Effector CD4-positive, alpha-beta T cell (primary cell): ENCODE measurements at places on chromosomes 13 and 19.

DNA sequence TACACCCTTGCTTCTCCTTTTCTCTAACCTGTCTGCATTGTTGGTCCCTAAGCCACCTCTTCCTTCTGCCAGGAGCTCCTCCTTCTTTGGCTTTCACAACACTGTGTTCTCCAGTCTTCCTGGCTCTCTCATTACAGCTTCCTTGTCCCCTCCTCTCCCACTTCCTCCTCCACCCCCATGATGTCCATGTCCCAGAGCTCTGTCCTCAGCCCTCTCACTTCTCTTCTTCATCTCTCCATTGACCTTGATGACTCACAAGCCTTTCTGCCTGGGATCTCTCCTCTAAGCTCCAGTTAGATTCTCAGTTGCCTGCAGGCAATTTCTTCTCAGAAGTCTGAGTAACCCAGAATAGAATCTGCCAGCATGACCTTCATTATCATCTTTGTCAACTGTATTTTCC lies 100.3 kb upstream of the WASF3 start:
- no peak for DNase-seq

DNA sequence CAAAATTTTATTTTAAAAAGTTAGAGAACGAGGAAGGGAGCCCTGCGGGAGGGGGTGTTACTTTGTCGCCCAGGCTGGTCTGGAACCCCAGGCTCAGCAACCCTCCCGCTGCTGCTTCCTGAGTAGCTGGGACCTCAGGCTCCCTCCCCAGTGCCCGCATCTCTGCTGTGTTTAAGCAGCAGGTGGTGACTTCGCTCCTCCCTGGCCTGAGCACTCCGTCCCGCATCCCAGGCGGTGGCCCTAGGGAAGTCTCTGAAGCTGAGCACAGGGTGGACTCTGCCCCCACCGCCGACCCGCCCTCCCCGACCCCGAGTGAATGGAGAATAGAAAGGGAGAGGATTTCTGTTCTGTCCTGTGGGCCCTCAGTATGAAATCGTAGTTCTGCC lies 30.5 kb downstream of the ZNF701 start:
- DNase-seq, result no peak

DNA sequence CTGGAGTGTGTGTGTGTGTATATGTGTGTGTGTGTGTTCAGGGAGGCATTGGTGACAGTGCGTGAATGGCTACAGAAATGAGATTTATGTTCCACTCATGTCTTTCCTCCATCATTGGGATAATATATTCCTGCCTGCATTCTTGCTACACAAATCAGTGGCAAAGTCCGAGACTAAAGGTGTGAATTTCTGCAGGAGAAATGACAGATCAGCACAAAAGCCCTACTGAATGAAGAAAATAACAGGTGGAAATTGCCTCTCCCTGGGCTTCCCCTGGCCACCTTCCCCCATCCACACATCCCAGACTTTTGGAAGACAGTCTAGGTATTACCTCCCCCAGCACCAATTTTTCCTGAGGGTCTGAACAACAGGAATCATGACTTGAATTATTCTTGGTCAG lies 10.1 kb downstream of the SIGLEC6 start:
- no peak for DNase-seq

DNA sequence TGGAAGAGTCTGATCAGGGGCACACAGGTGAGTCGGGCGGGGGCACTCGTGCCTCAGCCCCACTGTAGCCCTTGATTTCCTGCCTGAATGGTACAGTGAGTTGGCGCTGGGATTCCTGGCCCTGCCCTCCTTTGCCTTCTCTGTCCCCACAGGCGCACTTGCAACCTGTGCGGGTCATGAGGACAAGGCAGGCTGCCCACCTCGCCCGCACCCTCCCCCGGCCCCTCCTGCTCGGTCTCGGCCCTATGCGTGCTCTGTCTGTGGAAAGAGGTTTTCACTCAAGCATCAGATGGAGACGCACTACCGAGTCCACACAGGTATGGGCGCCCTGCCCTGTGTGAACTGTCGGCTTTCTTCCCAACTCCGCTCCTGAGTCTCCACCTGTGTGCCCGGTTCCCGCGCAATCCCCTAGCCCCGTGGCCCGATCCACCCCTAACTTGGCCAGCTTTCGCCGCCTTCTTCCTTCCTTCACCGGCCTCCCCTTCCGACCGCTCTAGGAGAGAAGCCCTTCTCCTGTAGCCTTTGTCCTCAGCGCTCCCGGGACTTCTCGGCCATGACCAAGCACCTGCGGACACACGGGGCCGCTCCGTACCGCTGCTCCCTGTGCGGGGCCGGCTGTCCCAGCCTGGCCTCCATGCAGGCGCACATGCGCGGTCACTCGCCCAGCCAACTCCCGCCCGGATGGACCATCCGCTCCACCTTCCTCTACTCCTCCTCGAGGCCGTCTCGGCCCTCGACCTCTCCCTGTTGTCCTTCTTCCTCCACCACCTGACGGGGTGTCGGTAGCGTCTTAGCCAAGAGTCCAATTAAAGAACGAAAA lies 1.6 kb upstream of the KMT2B start:
- no peak for DNase-seq

- no peak for DNase-seq
Observed at GRCh38 chr19:12918253-12918652, 840 bp downstream of the SYCE2 start.

DNA sequence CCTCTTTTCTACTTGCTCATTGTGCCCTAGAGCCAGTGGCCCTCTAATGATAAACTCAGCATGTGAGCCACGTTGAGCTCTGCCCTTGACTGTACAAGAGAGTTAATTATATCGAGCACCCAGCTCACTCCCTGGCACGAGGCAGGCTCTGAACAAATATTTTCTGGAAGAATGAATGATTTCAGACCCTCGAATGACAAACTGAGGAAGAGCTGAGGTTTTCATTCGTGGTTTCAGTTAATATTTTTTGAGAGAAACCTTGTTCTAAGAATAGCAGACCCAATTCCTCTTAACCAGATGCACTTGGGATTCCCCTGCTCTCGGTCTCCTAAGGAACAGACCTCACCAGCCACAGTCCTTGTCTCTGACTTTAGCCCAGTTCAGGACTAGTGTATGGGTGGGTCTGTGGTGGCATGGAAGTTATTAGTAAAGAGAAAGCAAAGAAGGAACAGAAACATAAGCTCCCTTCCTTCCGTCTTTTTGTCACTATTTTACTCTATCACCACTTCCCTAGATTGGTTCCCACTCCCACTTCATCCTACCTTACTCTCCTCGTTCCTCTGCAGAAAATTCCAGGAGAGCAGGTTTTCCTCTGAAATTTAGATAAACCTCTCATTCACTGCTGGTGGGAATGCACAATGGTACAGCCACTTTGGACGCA lies 22.1 kb upstream of the WDFY2 start:
- no peak for DNase-seq

DNA sequence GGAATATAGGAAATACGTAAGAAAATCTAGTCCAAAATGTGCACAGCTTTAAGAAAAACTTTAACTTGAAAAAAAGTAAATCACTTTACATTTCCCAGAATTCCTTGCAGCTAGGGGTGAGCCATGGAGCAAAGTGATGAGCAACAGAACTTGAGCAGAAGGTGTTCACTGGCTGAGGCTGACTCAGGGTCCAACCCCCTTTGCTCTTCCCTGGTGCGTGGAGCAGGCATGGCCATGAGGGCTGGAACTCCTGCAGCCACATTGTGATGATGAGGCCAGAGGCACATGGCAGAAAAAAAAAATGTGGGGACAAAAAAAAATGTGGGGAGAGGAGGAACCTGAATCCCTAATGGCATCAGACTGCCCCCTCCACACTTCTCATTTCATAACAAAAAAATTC lies 9.9 kb upstream of the PLA2G4C start:
- DNase-seq, result no peak

DNA sequence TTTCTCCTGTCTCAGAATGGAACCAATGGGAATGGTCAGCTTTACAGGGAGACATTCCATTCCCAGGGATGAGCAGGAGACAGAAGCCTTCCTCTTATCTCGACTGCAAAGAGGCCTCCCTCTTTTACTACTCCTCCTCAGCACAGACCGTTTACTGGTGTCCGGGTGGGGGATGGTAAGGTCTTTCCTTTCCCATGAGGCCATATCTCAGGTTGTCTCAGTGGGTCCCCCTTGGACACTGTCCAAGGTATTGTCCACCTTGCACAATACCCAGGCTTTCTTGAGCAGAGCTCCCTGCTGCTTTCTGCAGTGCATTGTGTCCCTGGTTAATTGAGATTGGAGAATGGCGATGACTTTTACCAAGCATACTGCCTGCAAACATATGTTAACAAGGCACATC lies 7.5 kb upstream of the ZNF808 start:
- DNase-seq, result no peak
